ENCODE measurements at places on chromosomes 13 and 19.

DNA sequence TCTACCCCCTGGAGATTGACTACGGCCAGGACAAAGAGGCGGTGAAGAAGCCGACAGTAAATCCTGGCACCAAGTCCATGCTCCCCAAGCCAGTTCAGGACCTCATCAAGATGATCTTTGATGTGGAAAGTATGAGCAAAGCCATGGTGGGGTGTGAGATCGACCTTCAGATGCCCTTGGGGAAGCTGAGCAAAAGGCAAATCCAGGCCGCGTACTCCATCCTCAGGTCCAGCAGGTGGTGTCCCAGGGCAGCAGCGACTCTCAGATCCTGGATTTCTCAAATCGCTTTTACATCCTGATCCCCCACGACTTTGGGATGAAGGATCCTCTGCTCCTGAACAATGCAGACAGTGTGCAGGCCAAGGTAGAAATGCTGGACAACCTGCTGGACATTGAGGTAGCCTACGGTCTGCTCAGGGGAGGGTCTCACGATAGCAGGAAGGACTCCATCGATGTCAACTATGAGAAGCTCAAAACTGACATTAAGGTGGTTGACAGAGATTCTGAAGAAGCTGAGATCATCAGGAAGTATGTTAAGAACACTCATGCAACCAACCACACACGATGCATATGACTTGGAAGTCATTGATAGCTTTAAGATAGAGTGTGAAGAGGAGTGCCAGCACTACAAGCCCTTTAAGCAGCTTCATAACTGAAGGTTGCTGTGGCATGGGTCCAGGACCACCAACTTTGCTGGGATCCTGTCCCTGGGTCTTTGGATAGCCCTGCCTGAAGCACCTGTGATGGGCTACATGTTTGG, 24.0 kb upstream of the ANKRD10 start:
- DNase-seq, result no peak

- no peak for DNase-seq
Observed at GRCh38 chr19:55549500-55550320, 4.4 kb upstream of the SBK3 start.

DNA sequence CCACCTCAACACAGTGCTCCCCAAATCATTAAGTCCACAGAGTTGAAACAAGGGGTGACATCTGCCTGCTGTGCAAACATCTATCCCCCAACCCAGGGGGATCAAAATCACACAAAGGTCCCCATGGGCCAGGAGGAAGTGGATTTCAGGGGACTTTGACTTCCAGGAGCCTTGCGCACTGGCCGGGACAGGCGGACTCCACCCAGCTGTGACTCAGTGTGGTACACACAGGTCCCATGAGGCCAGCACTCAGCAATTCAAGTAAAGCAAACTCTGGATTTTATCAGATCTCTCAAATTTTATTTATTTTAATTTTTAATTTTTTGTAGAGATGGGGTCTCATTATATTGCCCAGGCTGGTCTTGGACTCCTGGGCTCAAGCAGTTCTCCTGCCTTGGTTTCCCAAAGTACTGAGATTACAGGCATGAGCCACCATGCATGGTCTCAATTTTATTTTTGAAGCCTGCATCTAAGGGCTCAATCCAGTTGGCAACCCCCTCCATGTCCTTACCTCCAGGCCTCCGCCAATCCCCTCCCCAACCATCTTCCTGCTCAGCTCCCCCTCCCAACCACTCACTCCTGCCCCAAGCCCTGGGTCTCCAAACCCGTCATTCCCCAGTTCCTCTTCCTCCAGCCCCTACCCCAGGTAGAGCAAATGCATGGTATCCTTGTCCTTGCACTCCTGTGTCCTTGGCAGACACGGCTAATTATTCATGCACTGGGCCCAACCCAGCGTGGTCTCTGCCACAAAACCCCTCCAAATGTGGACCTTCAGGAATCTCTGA, 18.2 kb downstream of the ARHGAP33 start:
- DNase-seq, result no peak

- DNase-seq, result no peak
Observed at GRCh38 chr19:15234431-15235130, 2.3 kb upstream of the EPHX3 start.

DNA sequence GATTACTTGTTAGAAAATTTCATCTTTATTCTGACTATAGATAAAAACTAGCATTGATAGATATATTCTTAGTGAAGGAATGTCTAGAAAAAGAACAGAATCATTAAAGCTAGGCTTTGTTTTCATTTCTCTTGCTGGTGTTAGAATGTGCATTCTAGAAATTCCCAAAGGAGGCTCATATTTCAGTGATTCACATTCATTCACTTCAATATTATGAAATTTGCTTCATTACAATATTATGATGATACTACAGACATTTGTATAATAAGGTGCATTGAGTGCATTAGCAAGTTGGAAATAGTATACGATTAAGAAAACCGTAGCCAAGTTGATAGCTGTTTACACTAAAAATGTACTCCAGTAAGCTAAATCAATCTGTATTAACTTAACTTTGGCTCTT, 70.7 kb upstream of the MYCBP2 start:
- no peak for DNase-seq

- no peak for DNase-seq
Observed at GRCh38 chr13:61110732-61111131, 304.9 kb downstream of the PCDH20 start.

GRCh38 chr13:22126433-22127021, 455.7 kb downstream of the FGF9 start:
- no peak for DNase-seq

- DNase-seq, result no peak
Observed at GRCh38 chr13:107852072-107852471, 363.3 kb downstream of the LIG4 start.

- no peak for DNase-seq
Observed at GRCh38 chr13:43514311-43514710, 272.5 kb downstream of the ENOX1 start.

- DNase-seq, result no peak
Observed at GRCh38 chr13:51396352-51396751, 56.5 kb downstream of the INTS6 start.

DNA sequence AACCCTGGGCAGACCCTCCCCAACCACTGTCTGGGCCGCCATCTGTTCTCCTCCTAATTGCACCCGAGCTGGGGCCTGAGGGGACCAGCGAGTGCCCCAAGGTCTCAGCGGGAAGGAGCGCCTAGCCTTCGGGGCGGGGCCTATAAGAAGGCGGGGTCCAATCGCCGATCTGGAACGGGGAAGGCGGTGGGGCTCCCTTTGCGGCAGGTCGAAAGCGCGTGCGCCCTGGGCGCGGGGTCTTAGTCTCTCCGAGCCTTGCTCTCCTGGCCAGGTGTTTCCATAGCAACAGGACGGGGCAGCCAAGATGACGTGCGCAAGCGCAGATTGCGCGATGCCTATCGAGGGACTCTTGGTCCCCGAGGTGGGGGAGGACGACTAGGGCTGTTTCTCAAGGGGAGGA, 2.8 kb downstream of the MAST1 start:
- DNase-seq, result no peak

DNA sequence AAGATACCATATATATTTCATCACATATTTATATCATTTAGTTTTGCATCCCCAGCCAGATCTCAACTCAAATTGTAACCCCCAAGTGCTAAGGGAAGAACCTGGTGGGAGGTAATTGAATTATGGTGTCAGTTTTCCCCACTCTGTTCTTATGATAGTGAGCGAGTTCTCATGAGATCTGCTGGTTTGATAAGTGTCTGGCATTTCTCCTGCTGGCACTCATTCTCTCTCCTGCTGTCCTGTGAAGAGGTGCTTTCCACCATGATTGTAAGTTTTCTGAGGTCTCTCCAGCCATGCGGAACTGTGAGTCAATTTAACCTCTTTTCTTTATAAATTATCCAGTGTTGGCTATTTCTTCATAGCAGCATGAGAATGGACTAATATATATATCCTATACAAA, 462.5 kb upstream of the SLITRK5 start:
- DNase-seq, result no peak

DNA sequence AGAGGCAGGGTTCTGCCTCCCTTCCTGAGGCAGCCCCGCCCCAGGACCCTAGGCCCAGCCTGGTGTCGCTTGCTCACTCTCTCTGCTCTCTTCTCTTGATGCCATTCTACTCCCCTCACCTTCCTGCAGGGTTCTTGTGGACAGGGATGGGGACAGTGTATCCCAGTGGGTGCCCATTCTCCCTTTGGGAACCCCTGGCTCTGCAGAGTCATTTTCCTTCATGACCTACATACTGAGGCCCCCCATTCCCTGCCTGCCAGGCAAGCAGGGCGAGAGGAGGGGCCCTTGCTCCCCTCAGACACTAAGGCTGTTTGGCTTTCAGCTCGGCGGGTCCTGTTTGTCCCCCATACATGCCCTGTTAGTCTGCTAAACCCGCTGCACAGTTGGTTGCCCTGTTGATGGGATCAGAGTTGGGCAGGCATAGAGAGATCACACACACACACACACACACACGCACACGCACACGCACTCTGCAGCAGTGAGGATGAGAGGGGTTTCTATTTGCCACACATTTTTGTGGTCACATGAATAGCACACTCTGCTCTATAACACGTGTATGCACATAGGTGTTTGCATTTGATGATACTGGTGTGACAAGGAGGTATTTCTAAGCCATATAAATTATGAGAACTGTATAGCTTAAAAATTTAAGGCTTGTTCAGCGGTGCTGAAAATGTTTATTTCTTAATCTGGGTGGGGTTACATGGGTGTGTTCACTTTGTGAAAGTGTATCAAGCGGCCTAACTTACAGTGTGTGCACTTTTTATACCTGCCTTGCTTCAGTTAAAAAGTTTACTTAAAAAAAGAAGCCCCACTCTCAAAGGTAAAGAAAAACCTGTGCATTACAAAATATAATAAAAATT, 20.3 kb downstream of the NFIX start:
- DNase-seq, result no peak

GRCh38 chr13:60329221-60329923, 67.6 kb upstream of the TDRD3 start:
- peak; percentile 21 for DNase-seq

DNA sequence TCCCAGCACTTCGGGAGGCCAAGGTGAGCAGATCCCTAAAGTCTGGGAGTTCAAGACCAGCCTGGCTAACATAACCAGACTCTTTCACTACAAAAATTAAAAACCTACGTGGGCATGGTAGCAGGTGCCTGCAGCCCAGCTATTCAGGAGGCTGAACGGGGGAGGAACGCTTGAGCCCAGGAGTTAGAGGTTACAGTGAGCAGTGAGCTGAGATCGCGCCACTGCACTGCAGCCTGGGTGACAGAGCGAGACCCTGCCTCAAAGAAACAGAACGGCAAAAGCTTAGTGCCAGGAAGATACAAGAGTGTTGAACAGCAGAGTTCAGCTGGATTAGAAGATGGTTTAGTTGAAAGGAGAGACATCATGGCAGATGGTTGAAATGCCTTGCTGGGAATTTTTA, 24.1 kb upstream of the RNF113B start:
- DNase-seq, result no peak

- no peak for DNase-seq
Observed at GRCh38 chr13:106680796-106681472, 113.0 kb upstream of the ARGLU1 start.

- DNase-seq, result no peak
Observed at GRCh38 chr13:37326334-37326733, 220.9 kb upstream of the CSNK1A1L start.

GRCh38 chr19:29016926-29017760, 195.8 kb downstream of the UQCRFS1 start:
- no peak for DNase-seq

DNA sequence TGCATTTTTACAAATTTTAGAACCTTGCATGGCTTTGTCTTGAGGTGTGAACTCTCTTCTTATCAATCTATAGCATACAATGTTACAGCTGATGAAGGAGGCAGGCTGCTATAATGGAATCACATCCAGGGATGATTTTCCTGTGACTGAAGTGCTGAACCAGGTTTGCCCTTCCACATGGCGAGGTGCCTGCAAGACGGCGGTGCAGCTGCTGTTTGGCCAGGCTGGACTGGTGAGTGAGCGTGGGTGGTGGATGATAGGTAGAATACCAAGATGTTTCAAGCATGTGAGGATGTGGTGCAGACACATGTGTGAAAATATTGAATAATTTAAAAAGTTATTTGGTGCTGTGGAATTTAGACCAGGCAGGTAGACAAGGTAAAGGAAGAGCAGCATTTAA, 34.9 kb upstream of the GPI start:
- no peak for DNase-seq

DNA sequence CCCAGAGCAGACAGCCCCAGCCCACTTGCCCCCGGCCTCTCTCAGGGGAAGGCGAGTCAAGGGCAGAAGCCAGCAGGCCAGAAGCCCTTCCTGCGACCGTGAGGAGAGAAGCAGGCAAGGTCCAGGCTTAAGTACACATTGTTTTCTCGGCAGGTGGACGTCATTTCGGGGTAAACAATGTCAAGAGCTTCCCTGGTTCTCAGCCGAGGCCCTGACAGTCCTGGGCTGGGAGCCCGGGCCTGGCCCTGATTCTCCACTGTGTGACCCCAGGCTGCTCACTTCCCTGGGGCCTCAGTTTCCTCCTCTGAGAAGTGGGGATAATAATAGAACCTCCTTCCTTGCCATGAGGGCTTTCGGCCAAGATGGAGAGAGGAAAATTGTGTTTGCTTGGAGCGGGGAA, 19.4 kb downstream of the PLVAP start:
- DNase-seq, result no peak

DNA sequence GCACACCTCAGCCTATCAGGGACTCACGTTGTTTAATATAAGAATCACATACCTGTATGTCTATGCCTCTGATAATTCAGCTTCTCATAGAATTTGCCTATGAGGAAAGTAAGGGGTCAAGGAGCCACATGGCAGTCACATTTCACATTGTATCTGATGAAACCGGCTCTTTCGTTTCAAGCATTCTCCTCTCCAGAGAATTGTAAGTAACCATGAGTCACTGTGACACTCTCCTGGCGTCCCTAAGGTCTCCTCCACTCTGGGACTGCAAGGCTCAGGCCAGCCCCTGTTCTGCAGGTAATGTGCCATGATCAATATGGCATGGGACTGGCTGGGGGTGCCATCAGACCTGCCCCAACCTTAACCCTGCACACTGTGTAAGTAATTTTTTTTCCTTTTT, 503.3 kb downstream of the COG6 start:
- no peak for DNase-seq

GRCh38 chr19:1470305-1471009, 8.6 kb downstream of the C19orf25 start:
- DNase-seq, result no peak

DNA sequence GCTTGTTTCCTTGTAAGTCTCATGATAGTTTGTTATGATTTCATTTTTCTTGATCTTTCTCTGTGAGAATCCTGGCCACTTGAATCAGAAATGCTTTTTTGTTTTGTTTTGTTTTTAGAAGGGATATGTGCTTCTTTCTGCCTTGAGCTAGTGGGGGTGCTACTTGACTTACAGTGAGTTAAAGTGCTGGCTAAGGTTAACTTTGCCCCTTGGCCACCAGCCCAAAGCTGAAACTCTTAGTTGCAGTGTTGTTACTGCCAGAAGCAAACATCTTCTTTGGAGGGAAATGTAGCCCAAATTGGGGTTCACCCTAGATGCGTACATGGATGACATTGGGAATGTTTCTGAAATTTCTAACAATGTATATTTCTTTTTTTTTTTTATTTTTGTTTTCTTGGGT, 57.4 kb downstream of the TDRD3 start:
- DNase-seq, result no peak
